Prostate gland (tissue), 2 donors: ENCODE measurements at places on chromosomes 2 and 18.

- DNase-seq: no peak
- H3K27me3 ChIP-seq: peaks cover 3% of the 10 kb centered on the region
- H3K4me3 ChIP-seq: peak overlapping the region; percentile 22
- no peaks in the 10 kb centered on the region for H3K4me1 ChIP-seq
- no peaks in the 10 kb centered on the region for H3K36me3 ChIP-seq
- H3K27ac ChIP-seq: no peak overlapping the region
Measured at GRCh38 chr18:77899972-77900754, 650.5 kb downstream of the GALR1 start.

GRCh38 chr2:19786408-19787058 lies 115.2 kb downstream of the TTC32 start:
- H3K4me3 ChIP-seq: no peak overlapping the region
- H3K27ac ChIP-seq: no peak overlapping the region
- no peaks in the 10 kb centered on the region for H3K36me3 ChIP-seq
- no peaks in the 10 kb centered on the region for H3K4me1 ChIP-seq

- H3K36me3 ChIP-seq: no peaks in the 10 kb centered on the region
- no peak overlapping the region for H3K4me3 ChIP-seq
- H3K27me3 ChIP-seq: no peaks in the 10 kb centered on the region
- no peak overlapping the region for H3K27ac ChIP-seq
Measured at GRCh38 chr2:98483257-98483861, 38.7 kb downstream of the INPP4A start.

- H3K27ac ChIP-seq: no peak overlapping the region
- H3K4me1 ChIP-seq: no peaks in the 10 kb centered on the region
- H3K36me3 ChIP-seq: no peaks in the 10 kb centered on the region
- H3K27me3 ChIP-seq: no peaks in the 10 kb centered on the region
Measured at GRCh38 chr2:29010946-29011345, 29.8 kb downstream of the TOGARAM2 start.

GRCh38 chr2:892892-893291 lies 57.8 kb upstream of the SNTG2 start:
- no peak for DNase-seq
- H3K4me3 ChIP-seq: no peak overlapping the region
- no peaks in the 10 kb centered on the region for H3K4me1 ChIP-seq
- H3K27me3 ChIP-seq: no peaks in the 10 kb centered on the region
- no peak overlapping the region for H3K27ac ChIP-seq
- no peaks in the 10 kb centered on the region for H3K36me3 ChIP-seq
